ENCODE measurements at places on chromosomes 1 and 21. TPM values are rescaled to one million over a fixed set of nuclear protein-coding genes. Genes with fewer than 3 reads are reported as not detected.

NBPF6 gene
- not detected for total RNA-seq

RXFP4 gene
- total RNA-seq, result not detected

IL22RA1 gene
- not detected for total RNA-seq

LCE3E gene
- not detected for total RNA-seq

Data from HFFc6 (cell line).